Posterior vena cava (tissue), 2 donors: ENCODE measurements at places on chromosomes 5 and 9.

DNA sequence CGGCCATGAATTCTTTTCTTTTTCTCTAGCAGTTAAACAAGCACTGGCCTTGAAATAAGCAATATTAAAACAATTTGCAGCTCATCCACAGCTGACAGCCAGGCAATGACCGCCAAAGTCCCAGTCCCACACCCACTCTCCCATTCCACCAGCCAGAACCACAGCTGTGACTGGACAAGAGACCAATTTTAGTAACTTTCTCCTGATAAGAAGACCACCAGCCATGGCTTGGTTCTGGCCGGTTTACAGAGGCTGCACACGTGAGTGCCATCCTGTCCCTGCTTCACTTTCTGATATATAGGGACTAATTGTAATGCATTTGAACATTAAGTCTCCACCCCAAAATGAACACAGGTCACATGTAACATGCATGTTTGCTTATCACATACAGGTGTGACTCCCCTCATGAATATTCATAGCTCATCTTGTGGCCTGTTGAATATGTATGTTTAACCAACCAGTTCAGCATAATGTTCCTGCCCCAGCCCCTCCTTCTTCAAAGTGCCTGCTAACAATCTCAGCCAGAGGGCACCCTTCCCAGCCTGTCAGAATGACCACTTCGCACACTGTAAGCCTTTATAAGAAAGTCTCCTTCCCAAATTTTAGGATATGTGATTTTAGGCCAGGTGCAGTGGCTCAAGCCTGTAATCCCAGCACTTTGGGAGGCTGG lies 23.9 kb upstream of the FANCC start:
- DNase-seq, result no peak

- DNase-seq, result no peak
Measured at GRCh38 chr5:68337235-68337634, 121.7 kb downstream of the PIK3R1 start.

- no peak for DNase-seq
Measured at GRCh38 chr5:80967500-80968181, 7.5 kb downstream of the RASGRF2 start.

GRCh38 chr5:92641031-92641962 lies 939.7 kb downstream of the NR2F1-AS1 start:
- DNase-seq, result no peak

DNA sequence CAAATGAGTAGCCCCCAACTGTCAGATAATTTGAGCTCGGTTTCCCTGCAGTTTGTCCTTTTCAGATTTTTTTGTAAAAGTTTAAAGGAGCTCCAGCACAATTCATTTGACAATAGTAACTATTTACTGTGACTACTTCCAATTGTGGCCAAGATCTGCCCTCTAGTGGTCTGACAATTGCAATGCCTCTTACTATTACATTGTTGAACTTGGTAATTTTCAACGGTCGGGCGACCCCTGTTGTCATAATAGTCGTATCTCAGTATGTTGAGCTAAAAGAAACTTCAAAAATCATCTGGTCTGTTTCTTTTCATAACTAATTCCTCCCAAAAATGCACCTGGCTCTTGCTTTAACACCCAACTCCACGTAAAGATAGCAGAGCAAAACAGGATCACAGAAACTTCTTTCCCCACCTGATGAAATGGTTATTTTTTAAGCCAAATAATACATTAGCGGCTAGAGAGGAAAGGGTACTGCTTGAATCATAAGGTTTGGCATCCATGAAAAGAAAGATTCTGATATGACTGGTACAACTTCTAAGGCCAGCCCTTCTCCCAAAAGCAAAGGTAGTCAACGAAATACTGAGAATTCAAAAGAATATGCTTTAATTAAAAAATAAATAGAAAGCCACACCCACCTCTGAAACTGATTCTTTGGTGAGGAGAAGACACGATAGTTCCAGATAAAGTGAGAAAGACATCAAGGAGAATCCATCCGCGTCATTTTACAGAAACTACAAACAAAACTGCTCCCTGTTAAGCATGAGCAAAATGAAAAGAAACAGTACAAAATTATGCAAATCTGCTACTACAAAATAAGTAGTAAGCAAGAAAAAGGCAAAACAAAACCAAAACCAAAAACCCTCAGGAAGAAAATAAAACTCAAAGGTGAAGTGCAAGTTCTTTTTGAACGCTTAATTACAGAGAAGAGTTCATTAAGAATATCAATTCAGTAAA lies 76.9 kb upstream of the HTR4 start:
- DNase-seq, result no peak

- no peak for DNase-seq
Measured at GRCh38 chr5:104843822-104844221, 1281.2 kb upstream of the NUDT12 start.

DNA sequence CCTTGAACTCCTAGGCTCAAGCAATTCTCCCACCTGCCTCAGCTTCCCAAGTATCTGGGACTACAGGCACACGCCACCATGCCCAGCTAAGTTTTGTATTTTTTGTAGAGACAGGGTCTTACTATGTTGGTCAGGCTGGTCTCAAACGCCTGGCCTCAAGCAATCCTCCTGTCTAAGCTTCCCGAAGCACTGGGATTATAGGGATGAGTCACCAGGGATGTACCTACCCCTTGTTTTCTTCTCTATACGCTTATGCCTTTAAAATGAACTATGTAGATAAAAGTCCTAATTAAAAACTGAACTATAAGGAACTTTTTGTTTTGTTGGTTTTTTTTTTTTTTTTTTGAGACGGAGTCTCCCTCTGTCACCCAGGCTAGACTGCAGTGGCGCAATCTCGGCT lies 25.8 kb downstream of the UIMC1 start:
- no peak for DNase-seq

DNA sequence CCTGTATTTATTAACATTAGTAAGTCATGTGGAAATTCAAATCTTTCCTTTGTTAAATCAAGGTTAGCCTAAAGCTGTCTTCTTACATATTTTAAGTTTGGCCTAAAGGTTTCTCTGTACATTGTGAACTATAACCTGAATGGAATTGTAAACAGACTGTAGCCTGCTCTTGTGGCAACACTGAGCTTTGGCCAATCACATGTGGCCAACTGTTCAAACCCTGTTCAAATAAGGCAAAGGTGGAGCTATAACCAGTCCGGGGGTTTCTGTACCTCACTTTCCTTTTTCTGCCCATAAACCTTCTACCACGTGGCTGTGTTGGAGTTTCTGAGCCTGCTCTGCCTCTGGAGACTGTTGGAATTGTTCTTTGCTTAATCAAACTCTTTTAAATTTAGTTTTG lies 3.3 kb upstream of the HAPLN1 start:
- no peak for DNase-seq

DNA sequence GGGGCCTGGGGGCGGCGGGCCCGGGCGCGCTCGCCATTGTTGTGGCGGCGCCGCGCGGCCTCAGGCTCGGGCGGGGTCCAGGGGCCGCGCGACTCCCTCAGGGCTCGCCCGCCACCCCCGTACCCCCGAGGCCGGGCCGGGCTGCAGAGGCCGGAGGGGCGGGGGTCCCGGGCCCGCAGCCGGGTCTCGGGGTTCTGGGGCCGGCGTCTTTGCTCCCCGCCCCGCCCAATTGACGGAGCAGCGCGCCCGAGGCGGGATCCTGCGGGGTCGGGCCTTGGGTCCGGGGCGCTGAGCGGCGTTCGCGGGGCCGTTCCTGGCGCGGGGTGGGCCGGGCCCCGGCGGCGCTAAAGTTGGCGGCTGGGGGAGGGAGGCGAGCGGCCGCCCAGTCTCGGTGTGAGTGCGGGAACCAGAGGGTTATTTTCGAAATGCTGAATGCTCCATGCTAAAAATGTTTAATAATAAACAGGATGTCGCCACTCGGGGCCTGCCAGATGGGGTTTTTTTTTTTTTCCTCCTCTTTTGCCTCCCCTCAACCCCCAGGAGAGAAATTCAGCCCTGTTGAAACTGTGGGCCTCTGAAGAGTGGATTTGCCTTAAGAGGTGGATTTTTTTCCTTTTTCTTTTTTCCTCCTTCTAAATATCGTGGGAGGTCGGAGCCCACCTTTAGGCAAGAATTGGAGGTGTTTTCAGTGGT lies 724 bp downstream of the PRRC2B start:
- DNase-seq, result peak; percentile 85

DNA sequence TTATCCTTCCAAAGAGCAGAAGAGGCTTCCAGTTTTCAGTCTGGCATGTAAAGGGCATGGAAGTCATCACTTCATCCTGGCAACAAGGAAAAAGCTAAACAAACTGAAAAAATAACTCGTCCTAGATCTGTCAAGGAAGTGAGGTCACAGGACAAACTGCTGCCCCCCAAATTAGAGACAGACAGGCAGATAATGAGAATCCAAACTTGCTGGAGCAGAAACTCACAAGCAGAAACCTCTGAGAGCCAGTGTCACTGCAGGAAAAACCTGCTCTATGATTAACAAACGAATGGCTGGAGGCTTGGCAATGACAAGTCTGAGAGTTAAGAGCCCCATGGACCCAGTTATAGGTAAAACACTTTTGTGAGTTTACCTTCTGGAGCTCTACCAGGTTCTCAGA lies 18.9 kb upstream of the MLANA start:
- DNase-seq, result no peak

DNA sequence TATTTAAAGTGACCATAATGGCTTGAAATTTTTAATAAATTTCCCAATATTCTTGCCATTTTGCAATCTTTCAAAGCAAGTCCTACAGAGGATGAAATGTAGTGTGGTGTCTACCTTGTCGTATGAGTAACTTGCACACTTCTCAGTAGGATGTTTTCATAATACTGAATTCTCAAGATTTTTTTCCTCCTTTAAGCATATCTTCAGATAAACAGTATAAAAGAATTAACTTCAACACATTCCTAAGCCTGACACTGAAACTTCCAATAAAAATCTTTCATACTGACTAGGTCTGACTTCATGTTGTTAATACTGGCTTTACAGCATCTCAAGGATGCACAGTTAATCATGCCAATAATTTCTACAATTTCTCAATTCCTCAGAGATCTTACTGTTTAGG lies 62.0 kb downstream of the DROSHA start:
- DNase-seq, result no peak

DNA sequence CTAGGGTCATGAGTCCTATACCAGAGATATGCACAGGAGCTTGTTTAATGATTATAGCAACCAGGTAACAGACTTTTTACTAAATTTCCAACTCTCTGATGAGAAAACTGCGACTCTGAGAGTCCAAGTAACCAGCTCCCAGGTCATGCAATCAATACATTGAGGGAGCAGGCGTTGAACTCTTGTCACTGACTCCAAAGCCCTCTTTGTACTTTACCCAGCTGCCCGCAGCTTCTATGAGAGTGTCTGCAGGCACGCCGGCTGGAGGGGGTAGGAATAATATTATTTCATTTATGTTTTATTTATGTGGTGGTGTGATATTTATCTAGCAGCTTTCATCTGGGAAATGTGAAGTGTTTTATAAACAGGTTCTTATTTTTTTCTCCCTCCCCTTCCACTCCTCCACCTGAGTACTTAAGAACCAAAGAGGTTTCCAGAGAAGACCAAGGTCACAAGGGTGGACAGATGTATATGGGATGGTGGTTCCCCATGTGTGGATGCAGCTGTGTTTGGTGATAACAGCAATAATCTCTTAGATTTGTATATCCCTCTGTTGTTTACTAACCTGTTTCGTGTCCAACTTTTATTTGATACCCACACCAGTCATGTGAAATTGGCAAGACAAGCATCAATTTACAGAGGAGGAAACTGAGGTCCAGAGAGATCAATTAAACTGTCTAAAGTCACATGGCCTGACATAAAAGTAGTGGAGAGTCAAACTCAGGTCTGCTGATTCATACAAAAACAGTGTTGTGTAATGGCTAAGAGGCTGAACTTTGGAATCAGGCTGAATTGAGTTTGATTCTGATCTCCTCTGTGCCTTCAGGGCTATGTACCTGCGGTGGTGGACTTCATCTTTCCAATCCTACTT lies 140.2 kb upstream of the TRIM32 start:
- no peak for DNase-seq

GRCh38 chr5:138051441-138052296 lies 18.8 kb upstream of the FAM13B start:
- no peak for DNase-seq

DNA sequence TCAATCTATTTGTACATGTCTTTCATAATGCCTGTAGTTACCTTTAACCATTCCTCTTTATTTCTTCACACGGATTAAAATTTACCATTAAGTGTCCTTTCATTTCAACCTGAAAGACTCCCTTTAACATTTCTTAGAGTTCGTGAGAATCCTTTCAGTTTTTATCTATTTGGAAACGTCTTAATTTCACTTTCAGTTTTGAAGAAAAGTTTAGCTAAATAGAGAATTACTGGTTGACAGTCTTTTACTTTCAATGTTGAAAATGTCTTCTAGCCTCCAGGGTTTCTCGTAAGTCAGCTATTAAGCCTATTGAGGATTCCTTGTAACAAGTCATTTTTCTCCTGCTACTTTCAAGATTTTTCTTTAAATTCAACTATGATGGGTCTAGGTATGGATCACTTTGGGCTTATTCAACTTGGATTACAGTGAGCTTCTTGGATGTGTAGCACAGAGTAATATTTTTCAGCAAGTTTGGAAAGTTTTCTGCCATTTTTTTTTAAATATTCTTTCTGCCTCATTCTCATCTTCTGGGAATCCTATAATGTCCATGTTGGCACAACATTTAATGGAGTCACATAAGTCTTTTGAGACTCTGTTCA lies 48.5 kb downstream of the RFX3 start:
- no peak for DNase-seq

GRCh38 chr5:72955143-72955767 lies 586 bp upstream of the FCHO2 start:
- peak; percentile 95 for DNase-seq

DNA sequence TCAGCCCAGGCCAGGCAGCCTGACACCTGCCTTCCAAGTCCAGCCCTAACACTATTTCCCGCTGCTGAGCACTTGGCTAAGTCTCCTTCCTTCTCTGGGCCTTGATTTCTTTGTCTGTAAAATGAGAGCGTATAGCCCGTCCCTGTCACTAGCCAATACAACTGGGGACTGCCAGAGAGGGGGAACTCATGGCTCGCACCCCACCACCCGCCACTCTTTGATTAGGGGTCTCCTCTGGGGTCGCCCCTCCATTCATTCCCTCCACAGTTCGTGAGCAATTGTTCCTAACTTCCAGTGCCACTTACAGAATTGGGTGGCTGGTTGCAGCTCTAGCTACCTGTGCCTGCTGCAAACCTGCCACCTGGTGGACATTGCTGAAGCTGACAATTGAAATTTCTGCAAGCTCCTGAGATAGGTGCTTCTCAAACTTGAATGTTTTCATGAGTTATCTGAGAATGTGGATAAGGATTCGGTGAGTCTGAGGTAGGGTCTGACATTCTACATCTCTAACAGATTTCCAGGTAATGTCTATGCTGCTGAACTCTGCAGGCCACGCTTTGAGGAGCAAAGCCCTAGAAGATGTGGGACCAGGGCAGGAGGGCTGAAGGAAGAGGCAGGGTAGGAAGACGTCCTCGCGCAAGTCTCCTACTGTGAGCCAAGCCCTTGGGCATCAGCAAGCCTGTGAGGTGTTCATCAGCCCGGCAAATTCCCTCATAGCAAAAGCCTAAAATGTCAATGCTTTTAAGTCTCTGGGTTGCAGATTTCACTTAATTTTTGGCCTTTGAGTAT lies 13.3 kb upstream of the RECK start:
- DNase-seq, result no peak
